ENCODE measurements at places on chromosomes 1 and 21. TPM values are rescaled to one million over a fixed set of nuclear protein-coding genes. Genes with fewer than 3 reads are reported as not detected.

- DNase-seq: no peak
Measured at GRCh38 chr1:39668111-39668510, 3.8 kb downstream of the NT5C1A start.

DNA sequence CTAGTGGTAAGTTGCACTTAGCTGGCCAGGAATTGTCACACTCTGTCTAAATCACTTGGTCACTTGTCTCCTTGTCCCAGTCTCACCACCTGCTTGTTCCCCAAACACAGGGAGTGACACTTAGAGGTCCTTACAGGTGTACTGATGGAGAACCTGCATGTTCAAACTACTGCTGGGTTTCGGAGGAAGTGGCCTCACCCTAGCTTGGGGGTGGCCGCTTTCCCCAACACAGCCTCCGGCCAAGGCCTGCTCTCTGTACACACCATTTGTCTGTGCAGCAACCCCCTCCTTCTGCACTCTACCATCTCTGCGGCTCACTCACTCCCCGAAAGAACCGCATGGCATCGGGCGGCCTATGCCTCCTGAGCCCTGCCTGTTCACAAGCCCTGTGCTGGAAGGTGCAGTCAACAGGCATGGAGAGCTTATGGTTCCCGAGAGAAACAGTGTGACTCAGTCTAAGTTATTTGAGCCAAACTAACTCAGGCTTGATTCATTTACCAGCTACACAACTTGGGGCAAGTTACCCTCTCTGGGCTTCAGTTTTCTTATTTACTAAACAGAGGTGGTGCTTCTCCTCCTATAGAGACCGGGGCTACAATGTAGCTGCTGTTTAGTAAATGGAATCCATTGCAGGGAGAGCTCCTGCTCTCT is 10.5 kb upstream of the SPRR4 start:
- DNase-seq: no peak

NCDN gene
- polyA plus RNA-seq: 14.8 TPM

GRCh38 chr1:179021873-179022272 is 3.8 kb upstream of the FAM20B start:
- no peak for DNase-seq

DNA sequence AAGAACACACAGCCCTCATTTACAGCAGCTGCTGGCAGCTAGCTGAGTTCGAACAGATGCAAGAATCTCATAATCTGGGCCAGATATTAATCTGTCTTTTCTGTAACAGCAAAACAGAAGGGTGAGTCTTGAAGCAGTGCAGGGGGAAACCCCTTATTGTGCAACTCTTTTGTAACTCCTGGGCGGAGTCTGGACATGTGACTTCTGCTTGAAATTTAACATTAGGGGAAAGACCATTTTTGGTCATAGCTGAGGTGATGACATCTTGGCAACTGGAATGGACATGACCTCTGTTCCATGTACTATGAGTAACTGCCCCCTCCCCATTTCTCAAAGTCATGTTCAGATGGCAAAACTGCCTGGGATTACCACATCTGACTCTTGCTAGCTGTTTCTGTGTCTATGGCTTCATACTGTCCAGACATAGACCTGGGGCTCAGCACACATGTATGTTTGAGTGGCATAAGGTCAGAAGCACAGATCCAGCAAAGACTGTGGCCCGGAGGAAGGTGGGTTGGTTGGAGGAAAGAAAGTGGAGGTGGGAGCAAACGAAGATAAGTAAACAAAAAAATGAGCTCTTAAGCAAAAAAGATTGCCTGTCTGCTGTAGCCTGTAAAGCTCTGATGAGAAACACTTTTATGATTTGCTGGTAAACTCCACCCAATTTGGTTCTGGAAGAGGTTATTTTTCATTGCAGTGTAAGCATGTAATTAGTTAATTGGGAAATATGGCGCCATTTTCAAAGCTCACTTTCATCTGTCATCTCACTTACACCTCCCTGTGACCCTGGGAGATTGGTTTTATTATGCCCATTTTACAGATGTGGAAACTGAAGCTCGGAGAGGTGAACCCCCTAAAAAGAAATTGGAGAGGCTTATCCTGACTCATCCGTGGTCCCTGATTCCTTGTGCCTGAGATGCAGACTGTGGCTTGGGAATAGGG is 26.1 kb downstream of the ETS2 start:
- no peak for DNase-seq

DNA sequence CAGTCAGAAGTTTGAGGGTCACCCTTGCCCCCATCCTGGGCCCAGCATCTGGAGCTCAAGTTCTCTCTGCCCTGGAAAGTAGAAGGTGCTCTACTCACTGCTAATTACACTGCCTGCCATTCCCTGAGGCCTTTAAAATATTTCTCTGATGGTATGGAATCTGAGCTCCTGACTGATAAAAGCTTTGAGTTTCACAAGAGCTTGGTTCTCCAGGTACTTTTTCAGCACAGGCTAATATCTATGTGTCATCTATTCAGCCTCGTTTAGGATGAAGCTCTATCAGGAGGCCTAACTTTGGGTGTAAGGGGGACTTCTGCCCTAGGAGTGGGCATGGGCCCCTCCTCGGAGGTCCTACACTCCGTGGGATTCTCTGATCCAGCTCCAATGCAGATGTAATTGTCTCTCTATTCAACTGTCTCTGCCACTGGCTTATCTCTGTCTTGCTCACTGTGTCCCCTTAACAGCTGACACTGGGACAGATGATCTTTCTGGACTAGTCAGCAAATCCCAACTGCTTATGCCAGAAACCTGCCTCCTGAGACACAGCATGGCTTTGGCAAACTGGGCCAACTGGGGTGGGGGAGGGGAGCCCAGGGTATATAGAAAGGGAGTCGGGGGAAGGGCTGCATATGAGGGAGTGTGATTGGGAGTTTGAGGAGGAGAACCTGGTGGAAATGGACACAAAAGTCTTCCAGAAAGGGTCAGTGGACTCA is 104.2 kb upstream of the GADD45A start:
- no peak for DNase-seq

- no peak for DNase-seq
Measured at GRCh38 chr1:210230149-210230695, 2.4 kb upstream of the SERTAD4 start.

- DNase-seq: no peak
Measured at GRCh38 chr1:3668148-3668547, 15.8 kb downstream of the TP73 start.

GRCh38 chr1:187236676-187237075 is 407.9 kb downstream of the PLA2G4A start:
- DNase-seq: no peak

DNA sequence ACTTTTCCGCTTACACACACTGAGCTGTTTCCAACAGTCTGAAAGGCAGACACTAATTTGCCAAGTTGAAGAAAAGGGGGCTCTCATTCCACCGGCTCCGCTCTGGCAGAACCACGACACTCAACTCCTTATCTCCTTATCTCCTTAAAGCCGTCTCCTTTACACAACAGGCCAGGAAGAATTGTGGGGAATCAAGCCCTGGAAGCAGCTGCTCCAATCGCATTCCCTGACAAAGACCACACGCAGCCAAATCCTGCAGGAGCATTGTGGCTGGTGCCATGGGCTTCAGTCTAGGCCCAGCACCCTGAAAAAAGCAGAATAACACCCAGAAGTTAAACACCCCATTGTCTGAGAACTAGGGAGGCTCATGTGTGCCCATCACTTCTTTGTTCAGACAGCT is 24.1 kb downstream of the SUSD4 start:
- no peak for DNase-seq

SLC2A5 gene
- 0.39 TPM for polyA plus RNA-seq

- DNase-seq: no peak
Measured at GRCh38 chr1:109818988-109819764, 55.5 kb upstream of the EPS8L3 start.

- no peak for DNase-seq
Measured at GRCh38 chr1:225612287-225612686, 40.6 kb downstream of the ENAH start.

Measured in left renal pelvis (tissue), 4 donors.